CD8-positive, alpha-beta memory T cell (primary cell): ENCODE measurements at places on chromosomes 7 and 10. TPM values are rescaled to one million over a fixed set of nuclear protein-coding genes. Genes with fewer than 3 reads are reported as not detected.

- peak; percentile 30 for DNase-seq
Observed at GRCh38 chr10:119655566-119656001, 4.4 kb downstream of the BAG3 start.

- DNase-seq = no peak
Observed at GRCh38 chr10:22710139-22710745, 4.1 kb downstream of the PIP4K2A start.

- no peak for DNase-seq
Observed at GRCh38 chr10:27912231-27912630, 86.6 kb downstream of the ODAD2 start.

DNA sequence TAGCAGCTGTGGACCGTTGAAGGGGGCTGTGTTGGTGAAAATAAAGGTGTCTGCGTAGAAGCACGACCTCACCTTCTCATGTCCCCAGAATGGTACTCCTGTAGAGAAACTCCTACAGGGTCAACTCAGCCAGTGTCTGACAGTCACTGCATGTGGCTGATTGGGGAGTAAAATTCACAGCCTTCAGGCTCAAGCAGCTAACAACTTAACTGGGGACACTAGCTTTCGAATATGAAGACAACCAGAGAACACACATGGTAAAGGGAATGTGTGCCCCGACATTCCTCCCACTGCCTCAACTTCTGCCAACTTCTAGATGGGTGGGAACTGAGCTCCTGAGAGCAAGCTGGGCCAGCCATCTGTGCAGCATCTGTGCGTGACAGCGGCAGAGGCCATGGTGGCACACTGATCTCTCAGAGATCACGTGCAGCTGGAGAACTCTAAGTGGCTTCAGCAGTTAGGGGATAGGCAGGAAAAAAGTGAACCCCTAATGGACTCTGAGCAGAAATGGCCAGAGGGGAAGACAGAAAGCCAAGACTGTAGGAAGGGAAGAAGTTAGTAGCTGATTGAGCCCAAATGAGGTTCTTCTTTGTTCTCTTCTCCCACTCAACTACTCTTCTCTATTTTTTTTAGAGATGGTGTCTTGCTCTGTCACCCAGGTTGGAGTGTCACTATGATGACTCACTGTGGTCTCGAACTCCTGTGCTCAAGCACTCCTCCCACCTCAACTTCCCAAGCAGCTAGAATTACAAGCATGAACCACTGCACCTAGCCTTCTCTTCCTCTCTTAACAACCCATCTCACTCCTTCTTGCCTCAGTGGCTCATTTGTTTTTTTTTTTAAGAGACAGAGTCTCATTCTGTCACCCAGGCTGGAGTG lies 280.8 kb downstream of the ZEB1 start:
- DNase-seq = no peak

GRCh38 chr10:103985726-103986125 lies 18.8 kb downstream of the SLK start:
- no peak for DNase-seq

The SHTN1 gene
- total RNA-seq = 0.38 TPM

The ATE1 gene
- total RNA-seq = 34.2 TPM

- DNase-seq = no peak
Observed at GRCh38 chr7:506921-507622, 12.6 kb downstream of the PDGFA start.

DNA sequence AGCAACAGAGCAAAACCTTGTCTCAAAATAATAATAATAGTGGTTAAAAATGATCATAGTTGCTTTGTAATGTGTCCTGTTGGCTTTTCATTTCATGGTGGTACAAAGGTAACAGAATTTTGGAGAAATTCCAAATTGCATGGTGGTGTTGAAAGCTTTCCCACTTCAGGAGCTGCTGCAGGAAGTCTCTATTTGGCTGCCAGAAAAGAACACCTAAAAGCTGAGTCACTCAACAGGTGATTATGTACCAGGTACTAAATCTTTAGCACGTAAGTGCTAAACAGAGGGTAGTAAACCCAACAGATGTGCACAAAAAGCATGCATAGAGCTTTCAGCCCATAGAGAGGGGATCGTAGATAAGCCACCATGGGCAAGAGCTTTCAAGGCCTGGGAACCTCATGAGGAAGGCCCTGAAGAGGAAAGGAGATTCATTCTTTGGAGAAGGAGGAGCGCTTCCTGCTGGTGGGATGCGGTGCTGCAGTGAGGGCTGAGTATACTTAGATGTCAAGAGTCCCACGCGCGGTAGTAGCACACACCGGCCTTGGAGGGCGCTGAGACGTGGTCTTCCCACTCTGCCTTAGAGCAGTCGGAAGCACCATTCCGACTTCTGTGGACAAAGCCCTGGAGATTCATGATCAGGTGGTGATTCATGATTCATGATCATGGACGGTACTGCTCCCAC lies 118.7 kb downstream of the RALA start:
- DNase-seq = peak; percentile 28

- DNase-seq = no peak
Observed at GRCh38 chr7:57789130-57789529, 339.2 kb downstream of the ZNF716 start.

DNA sequence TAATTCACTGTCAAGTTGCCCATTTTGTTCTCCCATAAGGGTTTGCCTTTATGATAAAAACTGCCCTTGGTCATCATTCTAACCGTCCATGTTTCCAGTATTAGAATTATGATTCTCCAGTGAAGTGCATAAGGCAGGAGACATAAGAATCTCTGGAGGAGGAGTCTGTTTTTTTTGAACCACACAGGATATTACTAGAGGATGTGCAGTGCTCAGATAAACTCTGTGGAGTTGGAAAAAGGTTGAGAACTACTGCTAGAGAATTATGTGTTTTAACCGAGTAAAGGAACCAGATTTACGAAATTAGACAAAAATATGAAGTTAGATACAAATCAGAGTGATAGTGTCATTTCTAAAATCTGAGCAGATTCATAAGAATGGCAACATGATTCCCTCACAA lies 40.5 kb downstream of the MDFIC start:
- DNase-seq = no peak

GRCh38 chr7:1461646-1462375 lies 2.5 kb upstream of the MICALL2 start:
- DNase-seq = no peak

- DNase-seq = no peak
Observed at GRCh38 chr7:99395616-99396327, 12.6 kb downstream of the PDAP1 start.
